ENCODE measurements at places on chromosomes 11 and 22. TPM values are rescaled to one million over a fixed set of nuclear protein-coding genes. Genes with fewer than 3 reads are reported as not detected.

The GRAP2 gene
- not detected for total RNA-seq

The CDON gene
- 8.4 TPM for total RNA-seq

GRCh38 chr11:125552927-125553326 lies 16.4 kb upstream of the EI24 start:
- no peak for DNase-seq

GRCh38 chr22:20019661-20020532 lies 1.0 kb upstream of the TANGO2 start:
- DNase-seq, result no peak

- no peak for DNase-seq
These were observed 31.3 kb downstream of the LRRC10B start for GRCh38 chr11:61539831-61540357.

GRCh38 chr22:19816372-19817119 lies 38.1 kb downstream of the GNB1L start:
- DNase-seq, result no peak

DNA sequence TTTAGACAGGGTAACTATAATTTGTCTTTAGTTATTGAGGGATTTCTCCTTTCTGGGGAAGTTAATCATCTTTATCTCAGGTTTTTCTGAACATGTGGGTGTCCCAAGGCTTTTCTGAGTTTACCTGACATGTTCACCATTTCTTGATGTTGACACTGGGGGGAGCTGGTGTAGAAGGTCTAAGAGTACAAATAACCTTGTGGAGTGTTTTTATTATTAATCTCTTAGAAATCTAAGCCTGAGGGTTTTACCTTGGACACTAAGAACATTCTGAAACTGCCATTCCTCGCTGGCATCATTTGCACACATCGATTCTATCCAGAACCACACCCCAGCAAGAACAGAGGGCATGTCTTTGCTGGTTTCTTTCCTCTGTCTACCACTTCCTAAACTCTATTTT lies 15.6 kb upstream of the C11orf91 start:
- no peak for DNase-seq

DNA sequence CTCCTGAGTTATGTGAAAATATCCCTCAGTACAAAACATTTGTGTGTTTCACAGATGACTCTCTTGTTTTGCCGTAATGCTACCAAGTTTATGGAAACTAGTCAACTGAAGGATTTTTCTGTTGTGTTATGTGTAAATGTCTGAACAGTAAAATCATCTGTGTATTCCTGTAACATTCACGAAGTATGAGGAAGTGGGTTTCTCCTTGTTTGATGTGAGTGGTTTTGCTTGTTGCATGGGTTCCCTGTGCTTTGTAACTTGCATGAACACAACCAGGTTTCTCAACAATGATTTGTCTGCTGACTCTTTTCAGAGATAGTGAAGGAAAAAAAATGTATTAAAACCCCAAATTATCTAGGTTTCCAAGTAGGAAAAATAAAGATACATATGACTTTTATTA lies 138.1 kb downstream of the PGR start:
- no peak for DNase-seq

- no peak for DNase-seq
These were observed 96.1 kb downstream of the LRRC32 start for GRCh38 chr11:76574406-76574805.

DNA sequence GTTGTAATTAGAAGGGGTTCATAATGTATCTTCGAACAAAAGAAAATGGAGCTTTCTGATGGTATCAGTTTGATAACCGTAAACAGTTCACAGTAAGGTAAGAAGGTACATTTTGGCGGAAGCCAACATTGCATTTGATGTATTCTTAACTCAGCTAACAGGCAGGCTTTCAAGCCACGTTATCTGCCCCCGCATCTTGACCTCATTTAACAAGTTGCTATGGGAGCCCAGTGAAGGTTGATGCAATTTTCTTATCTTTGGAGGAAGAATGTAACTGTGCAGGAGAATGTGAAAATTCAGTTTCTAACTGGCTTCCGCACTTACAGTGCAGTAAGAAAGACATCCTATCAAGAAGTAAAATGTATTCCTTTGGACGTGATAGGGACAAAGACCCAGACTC lies 110.6 kb downstream of the ETS1 start:
- DNase-seq, result no peak

The TSGA10IP gene
- not detected for total RNA-seq

DNA sequence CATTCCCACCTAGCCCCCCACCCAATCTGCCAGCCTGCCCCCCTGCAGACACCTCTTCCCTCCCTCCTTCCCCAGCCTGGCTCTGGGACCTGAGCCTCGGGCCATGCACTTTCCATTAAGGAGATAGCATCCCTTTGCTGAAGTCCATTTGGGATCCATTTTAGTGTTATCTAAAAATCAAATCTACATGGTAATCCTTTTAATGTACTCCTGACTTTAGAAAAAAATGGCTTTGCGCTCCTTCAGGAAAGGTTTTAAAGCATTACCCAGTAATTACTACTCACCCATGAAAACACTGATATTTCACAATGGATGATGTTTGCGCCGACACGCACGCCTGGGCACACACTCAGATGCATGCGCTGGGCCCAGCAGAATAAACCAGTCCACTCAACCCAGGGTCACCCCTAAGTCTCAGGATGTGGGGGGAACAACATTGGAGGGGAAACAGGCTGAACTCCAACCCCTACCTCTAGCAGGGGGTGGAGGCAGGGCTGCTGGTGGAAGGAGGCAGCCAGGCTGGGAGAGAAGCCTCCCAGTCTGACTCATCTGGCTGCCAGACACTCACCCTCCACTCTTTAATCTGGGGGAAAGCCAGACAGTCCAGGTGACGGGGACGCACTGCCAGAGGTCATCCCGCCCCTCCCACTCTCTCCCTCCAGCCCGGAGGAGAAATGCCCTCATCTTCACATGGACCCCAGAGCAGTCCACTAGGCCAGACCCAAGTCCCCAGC lies 29.8 kb downstream of the LMO1 start:
- DNase-seq, result no peak

GRCh38 chr11:118572981-118573550 lies 857 bp downstream of the ARCN1 start:
- peak; percentile 27 for DNase-seq

DNA sequence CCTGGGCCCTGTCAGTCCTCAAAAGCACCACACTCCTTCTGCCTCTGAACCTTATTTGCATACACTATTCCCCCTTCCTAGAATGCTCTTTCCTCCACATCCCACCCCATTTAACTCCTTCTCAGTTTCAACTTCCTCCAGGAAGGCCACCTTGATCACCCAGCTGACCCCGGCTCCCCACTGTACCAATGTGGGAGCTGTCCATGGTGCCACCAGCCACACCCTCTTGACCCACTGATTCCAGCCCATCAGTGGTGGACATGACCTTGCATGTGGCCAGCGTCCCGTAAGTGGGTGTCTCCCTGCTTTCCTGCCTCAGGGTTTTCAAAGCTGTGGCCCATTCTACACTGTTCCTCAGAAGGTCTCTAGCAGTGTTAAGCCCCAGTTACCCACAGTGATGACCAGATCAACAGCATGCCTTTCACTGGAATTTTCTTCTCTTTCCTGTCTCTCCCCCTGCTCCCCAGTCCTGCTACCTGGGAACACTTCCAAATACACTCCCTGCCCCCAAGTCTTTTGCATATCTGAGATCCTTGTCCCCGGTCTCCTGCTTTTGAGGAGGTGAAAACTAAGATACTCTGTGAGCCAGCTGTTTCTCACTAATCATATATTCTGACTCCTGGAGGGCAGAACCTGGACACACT lies 346.6 kb downstream of the MN1 start:
- no peak for DNase-seq

DNA sequence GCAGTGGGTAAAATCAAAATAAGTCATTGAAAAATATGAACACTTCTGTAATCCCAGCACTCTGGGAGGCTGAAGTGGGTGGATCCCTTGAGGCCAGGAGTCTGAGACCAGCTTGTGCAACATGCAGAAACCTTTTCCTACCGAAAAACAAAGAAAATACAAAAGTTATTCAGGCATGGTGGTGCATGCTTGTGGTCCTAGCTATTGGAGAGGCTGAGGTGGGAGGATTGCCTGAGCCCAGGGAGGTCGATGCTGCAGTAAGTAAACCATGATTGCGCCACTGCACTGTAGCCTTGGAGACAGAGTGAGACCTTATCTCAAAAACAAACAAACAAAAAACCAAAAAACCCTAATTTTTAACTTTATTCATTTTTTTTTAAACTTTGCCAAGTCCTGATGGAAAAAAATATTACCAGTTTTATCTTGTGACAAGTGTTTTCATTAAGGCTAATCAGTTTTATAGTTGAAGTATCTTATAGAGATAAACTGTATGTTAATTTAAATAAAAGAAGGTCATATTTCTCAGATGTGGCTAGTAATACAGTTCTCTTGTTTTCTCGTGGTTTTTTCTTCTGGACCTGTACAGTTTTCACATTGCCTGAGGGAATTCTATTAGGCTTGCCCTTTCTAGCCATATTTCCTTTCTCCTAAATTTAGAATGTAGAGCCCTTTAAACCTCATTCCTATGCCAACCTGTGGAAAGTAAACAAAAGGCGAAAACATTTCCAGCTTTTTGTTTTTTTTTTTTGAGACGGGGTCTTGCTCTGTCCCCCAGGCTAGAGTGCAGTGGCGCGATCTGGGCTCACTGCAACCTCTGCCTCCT lies 9.4 kb downstream of the HIPK3 start:
- DNase-seq, result peak; percentile 75

DNA sequence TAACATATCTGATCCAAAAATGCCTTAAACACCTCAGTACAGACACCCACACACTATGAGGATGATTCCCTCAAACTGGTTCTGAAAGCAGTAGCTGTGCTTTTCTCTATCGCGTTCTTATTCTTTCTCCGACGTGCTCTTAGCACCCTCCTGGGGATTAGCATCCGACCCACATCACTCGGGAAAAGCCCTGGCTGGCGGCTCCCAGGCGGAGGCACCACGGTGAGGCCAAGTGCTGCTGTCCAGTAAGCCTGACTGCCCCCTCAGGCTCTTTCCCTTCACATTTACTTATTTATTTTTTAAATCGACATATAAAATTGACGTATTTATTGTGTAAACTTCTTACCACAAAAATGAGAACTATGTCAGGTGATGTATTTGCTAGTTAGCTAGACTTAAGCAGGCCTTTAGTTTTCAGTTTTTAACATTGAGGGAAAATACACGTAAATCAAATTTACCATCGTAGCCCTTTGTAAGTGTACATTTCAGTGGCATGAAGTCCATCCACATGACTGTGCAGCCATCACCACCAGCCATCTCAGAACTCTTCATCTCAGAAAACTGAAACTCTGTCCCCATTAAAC lies 19.2 kb downstream of the TBX1 start:
- no peak for DNase-seq

DNA sequence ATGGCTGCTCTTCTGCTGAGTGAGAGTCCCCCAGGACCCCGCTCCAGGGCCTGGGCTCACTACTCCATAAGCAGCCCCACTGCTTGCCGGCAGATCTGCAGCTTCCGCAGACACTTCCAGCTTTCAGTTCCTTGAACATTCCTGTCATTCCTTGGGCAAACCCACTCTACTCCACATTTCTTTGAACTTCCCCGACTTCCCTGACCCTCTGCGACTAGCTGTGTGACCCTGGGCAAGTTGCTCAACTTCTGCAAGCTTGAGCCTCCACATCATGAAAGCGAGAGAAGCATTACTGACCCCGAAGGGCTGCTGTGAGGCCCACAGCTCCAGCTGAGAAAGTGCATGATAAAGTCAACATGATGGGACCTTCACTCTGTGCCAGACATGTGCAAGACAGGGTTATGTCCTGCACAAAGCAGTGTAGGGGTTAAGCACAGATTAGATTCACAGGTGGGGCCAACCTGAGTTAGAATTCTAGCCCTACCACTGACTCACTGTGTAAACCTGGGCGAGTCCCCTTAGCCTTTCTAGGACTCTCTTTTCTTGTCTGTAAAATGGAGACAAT lies 51.8 kb downstream of the THAP12 start:
- DNase-seq, result peak; percentile 90

- DNase-seq, result no peak
These were observed 3.2 kb upstream of the RTN4R start for GRCh38 chr22:20271114-20271994.

The SAA4 gene
- total RNA-seq, result 147 TPM

DNA sequence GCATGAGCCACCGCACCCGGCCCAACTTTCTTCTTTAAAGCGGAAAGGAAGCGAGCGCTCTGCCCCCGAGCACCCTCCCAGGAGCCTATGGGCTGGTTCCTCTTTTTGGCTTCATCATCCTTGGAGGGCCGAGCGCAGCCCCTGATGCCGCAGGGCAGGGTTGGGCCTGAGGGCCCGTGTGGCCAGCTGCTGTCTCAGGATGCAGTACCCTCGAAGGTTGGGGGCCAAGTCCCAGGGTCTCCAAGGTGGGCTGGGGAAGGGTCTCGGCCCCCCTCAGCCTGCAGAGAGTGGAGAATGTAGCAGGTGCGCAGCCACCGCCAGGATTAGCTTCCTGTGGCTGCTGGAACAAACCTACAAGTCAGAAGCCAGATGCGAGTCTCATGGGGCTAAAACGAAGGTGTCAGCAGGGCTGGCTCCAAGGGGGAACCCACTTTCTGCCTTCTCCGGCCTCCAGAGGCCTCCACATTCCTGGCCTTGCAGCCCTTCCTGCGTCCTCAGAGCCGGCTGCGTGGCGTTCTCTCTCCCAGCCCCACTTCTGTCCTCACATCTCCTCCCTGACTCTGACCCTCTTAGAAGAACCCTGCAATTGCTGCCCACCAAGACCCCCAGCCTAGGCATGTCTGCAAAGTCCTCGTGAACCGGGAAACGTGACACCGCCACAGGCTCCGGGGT lies 2.9 kb downstream of the PANX2 start:
- DNase-seq, result no peak

- no peak for DNase-seq
These were observed 34.9 kb downstream of the TOLLIP start for GRCh38 chr11:1274501-1274900.

DNA sequence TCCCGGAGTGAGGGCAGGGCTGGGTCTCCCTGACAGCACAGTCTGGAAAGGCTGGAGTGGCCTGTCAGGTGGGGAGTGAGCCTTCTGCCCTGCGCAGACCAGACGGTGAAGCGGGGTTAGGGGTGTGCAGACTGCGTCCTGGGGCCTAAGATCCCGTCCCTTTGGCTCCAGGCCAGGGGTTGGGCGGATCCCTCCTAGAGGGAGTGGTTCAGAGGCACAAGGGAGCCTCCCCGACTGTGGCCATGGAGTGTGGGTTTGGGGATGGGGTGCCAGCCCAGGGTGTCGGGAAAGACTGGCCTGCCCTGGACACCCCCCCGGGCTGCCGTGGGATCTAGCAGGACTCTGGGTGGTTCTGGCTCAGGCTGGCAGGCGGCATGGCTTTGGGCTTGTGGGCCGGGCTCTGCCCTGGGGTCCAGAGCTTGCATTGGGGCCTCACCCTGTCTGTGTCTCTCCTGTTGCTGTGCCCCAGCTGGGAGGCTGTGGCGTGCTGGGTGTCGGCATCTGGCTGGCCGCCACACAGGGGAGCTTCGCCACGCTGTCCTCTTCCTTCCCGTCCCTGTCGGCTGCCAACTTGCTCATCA lies 19.5 kb downstream of the TSPAN4 start:
- no peak for DNase-seq

DNA sequence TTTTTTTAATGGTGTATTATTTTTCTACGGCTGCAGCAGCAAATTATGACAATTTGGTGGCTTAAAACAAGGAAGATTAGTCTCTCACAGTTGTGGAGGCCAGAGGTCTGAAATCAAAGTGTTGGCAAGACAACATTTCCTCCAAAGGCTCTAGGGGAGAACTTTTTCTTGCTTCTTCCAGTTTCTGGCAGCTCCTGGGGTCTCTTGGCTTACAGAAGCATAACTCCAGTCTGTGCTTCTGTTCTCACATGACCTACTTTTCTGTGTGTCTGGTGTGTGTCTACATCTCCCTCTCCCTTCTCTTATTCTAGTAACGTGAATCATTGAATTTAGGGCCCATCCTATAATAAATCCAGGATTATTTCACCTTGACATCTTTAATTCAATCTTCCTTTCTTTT lies 551.9 kb upstream of the LUZP2 start:
- DNase-seq, result no peak

The TENM4 gene
- total RNA-seq, result not detected

All from HepG2 (cell line).